EL (cell line): ENCODE measurements at places on chromosomes 3 and 15.

- peak; percentile 15 for DNase-seq
These were observed 142.4 kb downstream of the FAM43A start for GRCh38 chr3:194828116-194828515.

DNA sequence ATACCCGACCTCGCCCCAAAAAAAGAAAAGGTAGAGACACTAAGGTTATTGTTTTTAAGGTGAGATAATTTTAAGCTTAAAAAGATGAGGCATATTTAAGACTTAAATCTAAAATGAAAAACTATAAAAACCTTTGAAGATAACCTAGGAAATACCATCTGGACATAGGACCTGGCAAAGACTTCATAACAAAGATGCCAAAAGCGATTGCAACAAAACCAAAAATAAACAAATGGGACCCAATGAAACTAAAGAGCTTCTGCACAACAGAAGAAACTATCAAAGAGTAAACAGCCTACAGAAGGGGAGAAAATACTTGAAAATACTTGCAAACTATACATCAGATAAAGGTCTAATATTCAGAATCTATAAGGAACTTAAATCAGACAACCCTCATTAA is 80.9 kb downstream of the TMCC1 start:
- no peak for DNase-seq

- no peak for DNase-seq
These were observed 10.8 kb upstream of the VILL start for GRCh38 chr3:37979541-37980461.

- DNase-seq: peak; percentile 51
These were observed 22.9 kb downstream of the FOXP1 start for GRCh38 chr3:71560665-71561064.

DNA sequence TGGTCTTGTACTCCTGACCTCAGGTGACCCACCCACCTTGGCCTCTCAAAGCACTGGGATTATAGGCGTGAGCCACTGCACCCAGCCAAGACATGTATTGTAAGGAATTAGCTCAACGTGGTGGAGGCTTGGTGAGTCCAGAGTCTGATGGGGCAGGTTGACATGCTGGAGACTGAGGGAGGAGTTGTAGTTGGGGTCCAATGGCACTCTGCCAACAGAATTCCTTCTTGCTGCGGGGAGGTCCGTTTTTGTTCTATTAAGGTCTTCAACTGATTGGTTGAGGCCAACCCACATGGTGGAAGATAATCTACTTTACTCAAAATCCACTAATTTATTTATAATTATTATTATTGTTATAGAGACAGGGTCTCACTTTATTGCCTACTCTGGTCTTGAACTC is 30.1 kb downstream of the PLA2G4D start:
- DNase-seq: no peak

- DNase-seq: no peak
These were observed 91.3 kb downstream of the PRICKLE2 start for GRCh38 chr3:64133987-64134386.

DNA sequence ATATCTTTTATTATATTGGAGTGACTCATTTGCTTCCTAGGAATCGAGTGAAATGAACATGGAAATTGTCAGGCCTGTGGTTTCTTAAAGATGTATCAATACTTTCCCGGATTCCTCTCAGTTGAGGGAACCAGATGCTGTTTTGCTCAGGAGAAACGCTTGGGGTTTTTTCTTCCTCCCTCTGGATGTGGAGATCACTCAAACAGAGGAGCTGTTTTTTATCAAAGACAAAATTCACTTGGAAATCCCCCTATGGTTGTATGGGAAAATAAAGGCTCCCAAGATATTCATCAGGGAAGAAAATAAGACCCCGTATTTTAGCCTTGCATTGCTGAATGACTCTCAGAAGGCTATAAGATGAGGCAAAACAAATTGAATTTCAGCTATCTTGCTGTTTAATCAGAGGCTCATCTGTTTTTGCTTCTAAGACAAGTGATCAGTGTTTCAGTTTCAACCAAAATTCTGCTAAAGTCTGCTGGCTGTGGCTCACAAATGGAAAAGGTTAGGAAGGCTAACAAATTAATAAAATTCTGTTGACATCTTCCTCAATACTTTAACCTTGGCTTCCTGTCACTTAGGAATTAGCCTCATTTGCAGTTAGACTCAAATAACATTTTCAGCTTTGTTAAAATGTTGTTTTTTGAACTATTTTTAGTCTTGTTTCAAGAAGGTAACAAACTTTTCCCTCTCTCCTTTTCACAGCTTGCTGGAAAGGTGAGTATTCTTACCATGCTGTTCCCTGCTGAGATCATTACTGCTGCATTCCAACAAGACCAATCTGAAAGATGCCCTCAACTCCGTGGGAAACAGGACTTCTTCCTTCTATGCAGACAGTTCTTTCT is 83.6 kb downstream of the COL6A5 start:
- DNase-seq: no peak

- DNase-seq: no peak
These were observed 29.1 kb downstream of the FGD5 start for GRCh38 chr3:14847613-14848541.

DNA sequence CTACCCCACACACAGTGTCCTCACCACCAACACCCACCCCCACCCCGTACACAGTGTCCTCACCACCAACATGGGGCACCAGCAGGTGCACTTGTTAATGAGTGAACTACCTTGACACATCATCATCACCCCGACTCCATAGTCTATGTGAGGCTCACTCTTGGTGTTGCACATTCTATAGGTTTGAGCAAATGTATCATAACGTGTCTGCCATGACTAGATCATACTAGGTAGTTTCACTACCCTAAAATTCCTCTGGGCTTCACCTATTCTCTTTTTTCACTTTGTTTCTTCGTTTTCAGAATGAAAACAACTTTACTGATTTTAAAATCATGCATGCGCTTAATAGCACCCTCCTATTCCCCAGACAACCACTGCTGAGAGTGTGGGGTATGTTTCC is 102.6 kb upstream of the SLC6A6 start:
- no peak for DNase-seq

DNA sequence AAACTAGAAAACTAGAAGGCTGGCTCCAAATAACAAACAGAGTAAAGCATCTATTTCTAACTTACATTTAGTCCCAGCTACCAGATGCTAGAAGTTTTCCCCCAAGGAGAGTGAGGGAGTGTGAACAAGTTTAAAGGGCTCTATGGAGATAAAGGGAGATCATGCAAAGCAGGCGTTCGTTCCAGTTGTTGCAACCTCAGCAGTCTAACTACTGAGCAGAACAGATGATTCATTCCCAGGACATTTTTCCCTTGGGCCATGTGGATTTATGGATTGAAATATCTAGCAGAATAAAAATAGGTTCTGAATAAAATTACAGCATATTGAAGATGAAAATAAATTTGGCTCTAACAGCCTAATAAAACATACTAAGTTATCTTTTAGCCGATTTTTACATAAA is 154.8 kb upstream of the TTC14 start:
- DNase-seq: peak; percentile 55

- no peak for DNase-seq
These were observed 17.3 kb downstream of the FAM174B start for GRCh38 chr15:92638291-92638708.

GRCh38 chr3:105790534-105790933 is 78.3 kb downstream of the CBLB start:
- no peak for DNase-seq

DNA sequence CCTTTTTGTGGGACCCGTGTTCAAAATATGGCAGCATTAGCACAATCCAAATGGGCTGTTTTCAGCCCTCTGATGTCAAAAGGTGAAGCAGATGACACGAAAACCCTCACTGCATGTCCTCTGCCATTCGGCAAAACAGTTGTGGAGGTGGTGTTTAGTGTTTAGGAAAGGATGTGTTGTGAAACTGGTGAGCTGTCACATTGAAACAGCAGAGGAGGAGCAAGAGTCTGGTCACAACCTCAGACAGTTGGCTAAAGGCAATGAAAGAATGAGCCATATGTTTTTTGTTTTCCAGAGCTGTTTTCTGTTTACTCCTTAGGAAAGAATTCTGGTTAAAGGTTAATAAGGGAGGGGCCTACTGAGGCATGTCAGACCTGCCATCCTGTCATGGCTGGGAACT is 140.7 kb downstream of the VPS8 start:
- DNase-seq: no peak

DNA sequence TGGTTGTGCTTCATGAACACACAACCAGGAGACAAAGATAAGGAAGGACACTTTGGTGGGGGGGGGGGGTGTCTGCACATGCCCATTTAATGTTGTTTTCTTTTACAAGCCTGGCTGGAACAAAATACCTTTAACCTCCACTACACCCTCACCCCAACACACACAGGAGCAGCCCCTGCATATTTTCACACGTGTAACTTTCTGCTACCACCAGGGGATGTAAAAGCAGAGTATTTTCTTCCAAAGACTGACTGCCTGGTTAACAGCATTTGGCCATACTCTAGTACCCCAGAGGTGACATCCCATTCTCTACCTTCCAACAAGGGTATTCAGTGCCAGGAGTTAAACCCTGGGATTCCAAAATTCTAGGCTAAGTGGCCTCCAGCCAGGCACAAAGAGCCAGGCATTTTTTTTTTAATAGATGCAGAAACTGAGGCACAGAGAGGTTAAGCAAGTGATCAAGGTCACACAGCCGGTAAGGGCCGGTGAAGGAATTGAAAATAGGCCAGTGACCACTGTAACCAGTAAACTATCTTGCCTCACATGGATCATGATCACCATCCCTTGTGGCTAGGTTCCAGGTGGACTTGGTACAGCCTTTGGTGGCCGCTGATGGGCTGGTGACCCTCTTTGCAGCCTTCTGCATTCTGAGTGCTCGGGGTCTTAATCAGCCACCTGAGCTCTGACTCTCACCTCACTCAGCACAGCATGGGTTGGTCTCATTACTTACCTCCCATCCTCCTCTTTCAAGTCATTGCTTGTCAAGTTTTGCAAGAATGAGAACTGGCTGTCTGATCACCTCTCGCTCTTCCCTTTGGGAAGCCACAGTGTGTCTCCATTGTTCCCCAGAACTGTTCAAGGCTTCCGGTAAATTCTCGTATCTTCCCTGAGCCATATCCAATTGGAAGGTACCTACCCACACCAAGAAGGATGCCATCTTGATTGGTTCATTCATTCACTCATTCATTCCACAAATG is 20.4 kb downstream of the MAGI1 start:
- no peak for DNase-seq

GRCh38 chr3:29694783-29695182 is 413.9 kb downstream of the RBMS3 start:
- DNase-seq: peak; percentile 95

DNA sequence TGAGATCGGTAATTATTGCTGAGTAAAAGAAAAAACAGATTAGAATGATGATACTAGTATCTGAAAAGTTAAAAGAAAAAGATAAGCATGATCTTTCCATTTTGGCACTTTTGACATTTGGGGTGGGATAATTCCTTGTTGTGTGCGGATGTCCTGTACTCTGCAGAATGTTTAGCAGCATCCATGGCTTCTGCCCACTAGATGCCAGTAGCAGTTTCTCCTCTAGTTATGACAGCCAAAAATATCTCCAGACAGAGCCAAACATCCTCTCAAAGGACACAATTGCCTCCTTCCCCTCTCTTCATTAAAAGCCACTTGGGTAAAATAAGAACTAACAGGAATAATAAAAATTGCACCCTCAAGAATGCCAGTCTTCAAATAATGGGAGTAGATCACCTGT is 468.8 kb upstream of the GRM7 start:
- no peak for DNase-seq

DNA sequence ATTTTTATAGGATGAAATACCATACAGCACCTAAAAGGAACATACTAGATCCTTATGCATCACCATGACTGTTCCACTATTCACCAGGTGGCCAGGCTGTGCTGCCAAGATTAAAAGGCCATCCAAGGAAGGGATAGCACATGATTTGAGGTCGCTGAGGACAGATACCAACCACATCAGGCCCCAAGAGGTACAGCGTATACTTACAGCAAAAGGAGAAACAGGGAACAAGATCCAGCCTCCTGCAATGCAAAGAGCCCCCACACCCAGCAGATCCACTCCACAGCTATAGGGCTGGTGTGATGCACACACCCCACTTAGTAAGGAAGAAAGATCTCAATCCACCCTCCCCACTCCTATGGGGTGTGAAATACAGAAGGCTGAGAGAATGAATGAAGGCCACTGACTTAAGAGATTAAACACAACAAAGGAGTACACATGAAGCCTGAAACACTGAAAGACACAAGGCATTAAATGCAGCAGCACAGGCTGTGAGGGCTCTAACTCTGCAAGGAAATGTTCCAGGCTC is 32.0 kb upstream of the ZNF445 start:
- DNase-seq: peak; percentile 1

GRCh38 chr3:149245738-149246451 is 24.3 kb upstream of the CP start:
- peak; percentile 84 for DNase-seq

- DNase-seq: no peak
These were observed 28.6 kb downstream of the USP4 start for GRCh38 chr3:49311283-49311682.

- peak; percentile 100 for DNase-seq
These were observed 38.2 kb downstream of the MB21D2 start for GRCh38 chr3:192879346-192880031.

GRCh38 chr3:78610462-78611125 is 1157.2 kb downstream of the ROBO1 start:
- DNase-seq: no peak

DNA sequence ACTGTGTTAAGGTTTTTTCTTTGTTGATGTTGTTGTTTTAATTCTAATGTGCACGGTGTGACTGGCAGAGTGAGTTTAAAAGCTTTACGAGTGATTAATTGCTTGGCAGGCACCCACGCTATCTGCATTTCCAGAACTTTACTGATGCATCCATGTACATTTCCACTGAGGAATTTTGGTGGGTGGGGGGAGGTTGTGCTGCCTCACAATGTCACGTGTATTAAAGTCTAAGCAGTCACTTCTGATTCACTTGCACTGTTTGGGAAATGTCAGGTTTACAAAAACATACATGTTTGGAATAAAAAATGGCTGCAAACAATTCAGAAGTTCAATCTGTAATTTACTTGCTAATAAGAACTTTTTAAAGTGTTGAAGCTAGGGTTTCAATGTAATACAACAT is 38.5 kb upstream of the CTDSPL start:
- DNase-seq: no peak

DNA sequence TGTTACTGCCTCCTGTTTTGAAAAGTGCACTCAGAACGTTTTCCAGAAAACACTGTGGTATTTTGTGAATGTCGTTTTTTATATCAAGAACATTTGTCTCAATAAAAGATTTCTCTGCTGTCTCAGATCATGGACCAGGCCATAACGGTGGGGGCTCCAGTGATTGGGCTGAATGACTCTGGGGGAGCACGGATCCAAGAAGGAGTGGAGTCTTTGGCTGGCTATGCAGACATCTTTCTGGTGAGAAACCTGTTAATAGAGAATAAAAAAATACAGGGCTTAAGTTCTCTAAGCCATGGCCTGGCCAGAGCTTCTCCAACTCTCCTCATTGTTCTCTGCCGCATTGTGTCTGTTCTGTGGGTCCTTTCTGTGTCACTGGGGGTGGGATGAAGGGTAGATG is 11.7 kb downstream of the PCCB start:
- DNase-seq: no peak
